Activated CD4-positive, alpha-beta T cell treated with anti-CD3 and anti-CD28 coated beads, Interleukin-2, amount 10 ng/mL, durations not matched to agents 7 days and 5 days (primary cell): ENCODE measurements at places on chromosomes 1 and 21. TPM values are rescaled to one million over a fixed set of nuclear protein-coding genes. Genes with fewer than 3 reads are reported as not detected.

The AMY1A gene
- not detected for total RNA-seq

The MAEL gene
- total RNA-seq = not detected

The C1orf56 gene
- 1.3 TPM for total RNA-seq

The FASLG gene
- 1.6 TPM for total RNA-seq

The CFAP45 gene
- 0.25 TPM for total RNA-seq

The UBE2U gene
- not detected for total RNA-seq

The KIRREL1 gene
- not detected for total RNA-seq

- DNase-seq = no peak
These were observed 5.8 kb upstream of the ERG start for GRCh38 chr21:38504066-38504465.

DNA sequence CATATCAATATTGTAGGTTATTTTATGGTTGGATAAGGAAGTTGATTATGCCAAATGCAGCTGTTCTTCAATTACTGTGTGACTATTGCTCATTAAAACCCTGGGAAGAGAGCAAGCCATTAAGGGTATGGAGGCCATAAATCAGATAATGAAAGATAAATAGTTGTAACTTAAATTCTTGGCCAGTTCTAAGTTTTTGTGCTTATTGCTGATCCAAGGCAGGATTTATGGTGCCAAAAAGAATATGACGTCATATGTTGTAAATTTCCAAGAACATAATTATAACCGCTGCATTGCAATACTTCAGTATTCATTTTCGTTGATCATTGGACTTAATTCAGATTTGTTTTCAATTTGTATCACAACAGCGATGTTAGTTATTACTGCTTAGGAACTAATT lies 211.6 kb downstream of the LRRC40 start:
- DNase-seq = no peak

DNA sequence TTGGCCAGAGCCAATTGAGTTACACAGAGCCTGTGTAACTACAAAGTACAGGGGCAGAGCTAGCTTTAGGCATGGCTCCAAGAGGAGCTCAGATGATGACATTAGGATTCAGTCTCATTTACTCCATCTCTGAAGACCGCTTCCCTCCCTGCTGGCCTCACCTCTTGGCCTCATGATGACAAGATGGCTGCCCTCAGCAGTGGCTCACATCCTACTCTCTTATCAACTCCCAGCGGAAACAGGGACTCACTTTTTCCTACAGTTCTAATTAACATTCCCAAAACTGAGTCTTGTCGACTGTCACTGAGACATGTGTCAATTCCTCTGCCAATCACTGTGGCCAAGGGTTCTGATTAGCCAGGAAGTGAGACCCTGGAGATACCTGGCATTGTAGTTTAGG lies 59.4 kb upstream of the ECE1 start:
- DNase-seq = no peak

DNA sequence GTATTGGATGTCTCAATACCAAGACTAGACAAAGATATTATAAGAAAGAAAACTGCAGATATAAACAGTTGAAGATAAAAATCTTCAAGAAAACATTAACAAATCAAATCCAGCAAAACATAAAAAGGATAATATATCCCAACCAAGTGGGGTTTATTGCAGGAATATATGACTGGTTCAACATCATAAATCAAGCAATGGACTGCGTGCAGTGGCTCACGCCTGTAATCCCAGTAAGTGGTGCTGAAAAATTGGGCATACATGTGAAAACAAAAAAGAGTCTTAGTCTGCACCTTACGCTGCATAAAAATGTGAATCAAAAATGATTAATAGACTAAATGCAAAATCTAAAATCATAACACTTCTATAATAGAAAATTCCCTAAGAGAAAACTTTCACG lies 112.9 kb upstream of the PDE4B start:
- DNase-seq = no peak

- DNase-seq = no peak
These were observed 11.1 kb upstream of the PAXBP1 start for GRCh38 chr21:32782698-32783097.

DNA sequence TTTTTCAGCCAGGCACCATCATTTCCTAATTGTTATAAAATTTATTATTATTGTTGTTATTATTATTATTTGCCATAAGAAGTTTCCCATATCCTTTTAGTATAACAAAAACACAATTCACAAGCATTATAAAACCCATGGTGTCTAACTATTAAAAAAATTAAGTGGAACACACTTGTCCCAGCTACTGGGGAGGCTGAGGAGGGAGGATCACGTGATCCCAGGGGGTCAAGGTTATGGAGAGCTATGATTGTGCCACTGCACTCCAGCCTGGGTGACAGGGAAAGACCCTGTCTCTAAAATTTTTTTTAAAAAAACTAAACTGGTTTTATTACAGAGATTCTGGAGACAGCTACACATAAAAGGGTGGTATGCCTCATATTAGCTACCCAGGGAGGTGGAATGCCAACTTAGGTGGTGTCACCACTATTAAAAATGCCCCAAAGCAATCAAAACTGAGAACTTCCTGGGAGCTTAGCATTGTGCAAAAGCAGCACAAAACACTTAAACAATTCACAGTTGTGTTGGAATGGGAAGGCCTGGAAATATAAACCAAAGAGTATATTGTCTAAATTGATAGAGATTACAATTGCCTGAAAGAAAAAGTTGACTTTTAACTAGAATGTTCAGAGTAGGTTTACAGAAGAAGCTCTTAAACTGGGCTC lies 8.7 kb upstream of the RGS4 start:
- DNase-seq = no peak

GRCh38 chr1:83022206-83022605 lies 976.7 kb downstream of the TTLL7 start:
- no peak for DNase-seq

DNA sequence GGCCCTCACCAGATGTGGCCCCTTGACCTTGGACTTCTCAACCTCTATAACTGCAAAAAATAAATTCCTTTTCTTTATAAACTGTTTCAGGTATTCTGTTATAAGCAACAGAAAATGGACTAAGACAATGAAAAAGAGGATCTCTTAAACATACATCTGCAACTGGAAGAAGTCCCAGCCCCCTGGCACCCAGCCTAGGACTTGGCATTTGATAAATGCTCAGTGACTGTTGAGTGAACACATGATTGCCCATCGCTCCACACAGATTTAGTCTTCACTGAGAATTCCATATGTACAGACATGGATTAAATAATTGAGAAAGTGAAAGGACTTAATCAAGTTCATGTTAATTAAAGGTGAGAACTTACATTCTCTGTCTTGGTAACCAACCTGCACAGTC lies 344.9 kb upstream of the RUNX1 start:
- DNase-seq = no peak

DNA sequence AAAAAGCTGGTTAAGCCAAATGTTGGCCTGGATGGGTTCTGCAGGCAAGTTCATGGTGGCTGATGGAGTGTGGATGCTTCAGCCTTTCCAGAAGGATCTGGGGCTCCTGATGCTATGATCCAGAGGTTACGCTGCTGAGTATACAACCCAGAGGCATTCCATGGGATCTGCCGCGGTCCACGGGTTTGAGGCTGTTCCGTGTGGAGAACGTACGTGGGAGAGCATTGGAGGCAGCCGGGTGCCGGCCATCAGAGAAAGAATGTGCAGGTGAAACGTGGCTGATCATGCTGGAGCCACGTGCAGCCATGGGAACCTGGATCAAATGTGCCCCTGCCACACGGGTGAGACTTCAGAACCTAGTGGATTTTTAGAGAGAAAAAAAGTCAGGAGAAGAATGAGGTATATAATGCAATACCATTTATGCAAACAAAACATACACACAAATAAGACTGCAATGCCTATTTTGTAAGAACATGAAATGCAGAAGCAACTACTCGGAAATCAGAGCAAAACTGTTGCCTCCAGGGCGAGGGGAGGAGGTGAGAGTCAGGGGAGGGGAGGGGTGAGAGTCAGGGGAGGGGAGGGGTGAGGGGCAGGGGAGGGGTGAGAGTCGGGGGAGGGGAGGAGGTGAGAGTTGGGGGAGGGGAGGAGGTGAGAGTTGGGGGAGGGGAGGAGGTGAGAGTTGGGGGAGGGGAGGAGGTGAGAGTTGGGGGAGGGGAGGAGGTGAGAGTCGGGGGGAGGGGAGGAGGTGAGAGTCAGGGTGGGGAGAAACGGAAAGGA lies 116.5 kb upstream of the C1orf174 start:
- DNase-seq = no peak

DNA sequence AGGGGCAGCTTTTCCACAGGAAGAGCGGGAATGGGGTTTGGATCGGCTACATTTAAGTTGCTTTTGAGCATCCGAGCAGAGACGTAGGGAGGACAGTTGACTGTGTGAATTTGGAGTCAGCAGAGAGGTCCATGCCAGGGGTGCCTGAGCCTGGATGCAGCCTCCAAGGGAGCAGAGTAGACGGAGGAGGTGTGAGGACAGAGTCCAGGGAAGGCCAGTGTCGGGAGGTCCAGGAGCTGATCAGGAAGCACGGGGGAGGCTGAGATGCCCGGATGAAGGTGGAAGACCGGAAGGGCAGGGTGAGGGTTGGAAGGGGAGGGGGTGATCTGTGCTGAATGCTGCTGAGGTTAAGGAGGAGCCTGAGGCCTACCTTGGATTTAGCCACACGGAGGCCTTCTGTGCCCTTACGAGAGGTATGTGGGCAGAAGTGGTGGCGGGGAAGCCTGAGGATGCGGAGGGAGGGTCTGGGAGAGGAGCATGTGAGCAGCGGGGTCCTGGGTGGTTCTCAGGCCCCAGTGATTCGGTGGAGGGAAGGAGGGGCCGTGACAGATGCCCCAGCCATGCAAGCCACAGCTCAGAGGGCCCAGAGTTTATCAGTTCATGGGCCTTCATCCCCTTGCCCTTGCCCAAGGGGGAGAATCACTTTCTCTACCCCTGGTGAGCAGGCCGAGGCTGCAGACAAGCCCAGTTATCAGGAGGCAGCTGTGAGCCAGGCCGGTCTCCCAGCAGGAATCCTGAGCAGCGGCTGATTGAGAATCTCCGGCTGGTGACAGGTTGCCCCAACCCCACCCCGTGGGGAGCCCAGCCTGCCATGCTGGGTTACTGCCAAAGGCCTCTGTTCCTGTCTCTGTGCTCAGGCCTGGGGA lies 54.0 kb upstream of the ACTL8 start:
- DNase-seq = no peak

- DNase-seq = no peak
These were observed 1106.4 kb downstream of the AMY1C start for GRCh38 chr1:104856091-104856490.

GRCh38 chr1:91283421-91283726 lies 121.3 kb downstream of the HFM1 start:
- no peak for DNase-seq

- DNase-seq = no peak
These were observed 77.1 kb downstream of the TOMM20 start for GRCh38 chr1:235051521-235051920.

- DNase-seq = peak; percentile 81
These were observed 24.4 kb downstream of the RRAGC start for GRCh38 chr1:38834937-38835827.

DNA sequence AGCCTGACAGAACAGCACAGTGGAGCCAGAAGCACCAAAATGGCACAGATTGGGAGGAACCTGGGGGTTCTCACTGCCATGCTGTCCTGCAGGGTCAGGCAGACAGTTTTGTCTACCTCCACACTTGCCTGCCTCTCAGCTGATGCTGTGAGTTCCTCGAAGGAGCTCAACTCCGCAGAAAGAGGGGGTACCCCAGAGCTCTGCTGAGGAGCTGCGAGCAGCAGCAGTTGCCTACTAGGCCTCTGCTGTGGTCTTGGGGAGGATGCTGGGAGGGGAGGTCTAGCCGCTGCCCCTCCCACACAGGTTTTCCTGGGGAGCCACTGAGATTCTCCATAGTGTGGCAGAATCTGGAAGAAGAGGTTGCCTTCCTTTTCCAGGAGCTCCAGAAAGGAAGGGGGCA lies 192.5 kb downstream of the FOXD2 start:
- no peak for DNase-seq

DNA sequence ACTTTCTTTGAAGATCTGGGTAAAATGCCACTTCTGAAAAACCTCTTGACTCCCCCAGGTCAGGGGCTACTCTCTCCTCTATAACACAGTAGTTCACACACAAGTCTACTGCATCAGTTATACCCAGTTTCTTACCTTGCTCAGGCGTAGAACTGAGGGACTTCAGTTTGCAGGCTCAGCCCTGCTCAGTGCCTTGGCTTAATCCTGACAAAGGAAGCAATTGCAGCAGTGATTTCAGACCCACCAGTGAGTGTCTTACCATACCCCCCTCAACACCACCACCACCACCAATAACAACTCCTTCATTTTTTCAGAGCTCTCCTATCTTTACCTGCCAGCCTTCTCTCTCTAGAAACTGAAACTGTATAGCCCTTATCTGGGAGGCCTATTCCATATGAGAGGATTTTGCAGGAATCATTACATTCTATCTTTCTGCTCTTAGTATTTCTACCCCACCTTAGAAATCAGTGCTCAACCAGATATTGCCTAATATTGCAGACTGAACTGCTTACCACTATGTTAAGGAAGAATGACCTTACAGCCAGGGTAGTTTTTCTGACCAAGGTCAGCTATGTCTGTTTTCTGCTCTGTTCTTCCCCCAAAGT lies 105.5 kb upstream of the S1PR1 start:
- no peak for DNase-seq

DNA sequence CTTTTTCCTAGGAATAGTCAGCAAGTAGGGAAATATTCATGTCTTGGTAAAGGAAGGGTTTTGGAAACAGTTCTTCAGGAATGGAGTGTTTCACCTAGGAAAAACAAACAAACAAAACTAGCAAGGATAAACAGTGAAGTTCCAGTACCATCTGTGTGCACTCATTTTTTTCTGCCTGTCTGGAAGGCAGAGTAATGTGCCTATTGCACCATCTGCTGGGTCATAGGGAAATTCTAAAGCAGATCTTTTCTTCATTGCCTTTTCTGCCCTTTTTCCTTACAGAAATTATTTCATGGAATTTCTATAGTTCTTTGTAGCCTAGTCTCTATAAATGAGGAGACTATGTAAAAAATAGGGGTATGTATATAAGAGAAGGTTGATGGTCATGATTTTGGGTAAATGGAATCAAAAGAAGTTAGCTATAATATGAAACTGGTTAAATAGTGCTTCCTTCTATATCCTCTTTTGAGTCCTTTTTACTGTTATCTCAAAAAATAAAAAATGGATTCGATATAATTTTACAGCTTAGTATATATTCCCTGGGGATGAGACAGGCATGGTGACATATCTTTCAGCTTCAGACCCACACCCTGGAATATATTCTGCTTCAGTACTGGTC lies 3.4 kb upstream of the HRNR start:
- no peak for DNase-seq

- no peak for DNase-seq
These were observed 66.5 kb upstream of the RAVER2 start for GRCh38 chr1:64678366-64678765.

DNA sequence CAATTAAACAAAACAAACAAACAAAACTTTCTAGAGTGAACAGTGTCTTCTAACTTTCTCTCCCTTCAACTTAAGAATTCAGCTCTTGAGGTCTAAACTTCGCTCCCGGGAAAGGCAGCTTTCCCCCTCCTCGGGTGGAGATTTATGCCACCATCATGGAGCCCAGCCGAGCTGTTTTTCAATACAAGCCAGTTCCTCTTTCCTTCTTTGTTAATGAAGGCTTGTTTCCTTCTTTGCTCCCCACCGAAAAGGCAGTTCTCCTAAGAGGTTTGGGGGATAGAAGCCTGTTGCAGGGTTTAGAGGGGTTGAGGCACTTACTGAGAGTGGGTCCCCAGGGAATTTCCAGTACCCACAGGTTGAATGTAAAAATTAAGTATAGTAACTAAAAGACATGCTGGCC lies 26.5 kb downstream of the OLIG1 start:
- DNase-seq = no peak
